ELR (cell line): ENCODE measurements at places on chromosomes 16 and 17.

GRCh38 chr17:27569257-27569722 is 61.7 kb upstream of the LGALS9 start:
- DNase-seq, result peak; percentile 50

- DNase-seq, result no peak
These were observed 16.0 kb downstream of the ENGASE start for GRCh38 chr17:79090443-79091225.

- DNase-seq, result no peak
These were observed 31.8 kb downstream of the ANKRD11 start for GRCh38 chr16:89458551-89458950.

- no peak for DNase-seq
These were observed 45.1 kb upstream of the HNF1B start for GRCh38 chr17:37789771-37790541.

DNA sequence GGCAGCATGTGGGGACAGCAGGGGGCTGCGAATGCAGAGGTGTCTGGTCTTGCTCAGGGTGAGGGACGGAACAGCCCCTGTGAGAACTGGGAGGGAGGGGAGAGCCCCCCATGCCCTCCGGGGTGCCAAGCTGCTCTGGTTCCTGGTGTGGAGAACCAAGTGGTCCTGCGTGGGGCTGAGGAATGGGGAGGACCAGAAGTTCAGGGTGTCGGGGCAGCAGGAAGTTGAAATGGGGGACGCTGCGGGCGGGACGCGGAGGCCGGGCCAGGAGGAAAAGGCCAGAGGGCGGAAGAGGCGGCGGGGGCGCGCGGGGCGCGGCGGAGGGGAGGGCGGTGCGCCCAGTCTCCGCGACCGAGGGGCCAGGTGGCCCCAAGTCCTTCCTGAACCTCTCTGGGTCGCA is 3.6 kb downstream of the ALDH3A1 start:
- DNase-seq, result no peak

- no peak for DNase-seq
These were observed 191.5 kb downstream of the HS3ST3A1 start for GRCh38 chr17:13410214-13410613.

GRCh38 chr17:11081342-11081741 is 159.7 kb upstream of the SHISA6 start:
- no peak for DNase-seq

DNA sequence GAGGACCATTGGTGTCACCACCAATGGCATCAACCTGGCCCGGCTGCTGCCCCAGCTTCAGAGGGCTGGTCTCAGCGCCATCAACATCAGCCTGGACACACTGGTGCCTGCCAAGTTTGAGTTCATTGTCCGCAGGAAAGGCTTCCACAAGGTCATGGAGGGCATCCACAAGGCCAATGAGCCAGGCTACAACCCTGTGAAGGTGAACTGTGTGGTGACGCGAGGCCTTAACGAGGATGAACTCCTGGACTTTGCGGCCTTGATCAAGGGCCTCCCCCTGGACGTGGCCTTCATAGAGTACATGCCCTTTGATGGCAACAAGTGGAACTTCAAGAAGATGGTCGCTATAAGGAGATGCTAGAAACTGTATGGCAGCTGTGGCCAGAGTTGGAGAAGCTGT is 111.9 kb upstream of the SIAH1 start:
- DNase-seq, result no peak
